ENCODE measurements at places on chromosomes 6 and 20.

GRCh38 chr6:41502917-41503671 is 43.1 kb upstream of the FOXP4 start:
- no peak for DNase-seq

DNA sequence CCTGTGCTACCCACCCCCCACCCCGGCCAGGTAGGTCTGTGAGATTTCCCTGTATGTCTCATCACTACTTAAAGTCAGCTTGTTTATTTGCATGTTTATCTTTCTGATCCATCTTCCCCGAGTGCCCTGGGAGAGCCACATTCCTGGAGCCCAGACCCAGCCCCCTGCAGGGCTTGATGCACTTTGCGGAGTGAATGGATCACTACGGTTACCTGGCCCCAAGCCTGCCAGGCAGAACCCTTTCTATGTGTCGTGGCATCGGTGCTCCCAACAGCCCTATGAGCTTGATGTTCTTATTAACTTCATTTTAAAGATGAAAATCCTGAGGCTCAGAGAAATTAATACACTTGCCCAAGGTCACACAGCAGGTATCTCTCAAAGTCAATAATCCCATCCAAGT is 13.6 kb upstream of the SLCO4A1 start:
- DNase-seq, result no peak

- no peak for DNase-seq
These were observed 1167.7 kb upstream of the ADGRB3 start for GRCh38 chr6:67467341-67467740.

GRCh38 chr6:112382778-112383177 is 35.6 kb downstream of the RFPL4B start:
- no peak for DNase-seq

DNA sequence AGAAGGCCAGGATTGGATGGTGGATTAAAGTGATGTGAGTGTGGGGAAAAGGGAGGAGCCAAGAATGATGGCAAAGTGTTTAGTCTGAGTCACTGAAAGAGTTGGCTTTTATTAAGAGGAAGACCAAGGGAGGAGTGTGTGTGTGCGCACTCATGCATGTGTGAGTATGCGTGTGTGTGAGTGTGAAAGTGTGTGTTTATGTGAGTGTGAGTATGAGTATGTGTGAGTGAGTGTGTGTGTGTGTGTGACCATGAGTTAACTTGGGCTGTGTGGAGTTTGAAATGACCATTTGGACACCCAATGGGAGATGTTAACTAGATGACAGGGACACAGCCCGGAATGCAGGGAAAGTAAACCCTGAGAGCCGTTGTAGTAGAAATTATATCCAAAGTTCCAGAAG is 57.6 kb upstream of the EYA2 start:
- no peak for DNase-seq

GRCh38 chr6:5276581-5276980 is 15.3 kb downstream of the FARS2 start:
- DNase-seq, result no peak

- DNase-seq, result no peak
These were observed 528.9 kb downstream of the MAFB start for GRCh38 chr20:40160097-40160550.

DNA sequence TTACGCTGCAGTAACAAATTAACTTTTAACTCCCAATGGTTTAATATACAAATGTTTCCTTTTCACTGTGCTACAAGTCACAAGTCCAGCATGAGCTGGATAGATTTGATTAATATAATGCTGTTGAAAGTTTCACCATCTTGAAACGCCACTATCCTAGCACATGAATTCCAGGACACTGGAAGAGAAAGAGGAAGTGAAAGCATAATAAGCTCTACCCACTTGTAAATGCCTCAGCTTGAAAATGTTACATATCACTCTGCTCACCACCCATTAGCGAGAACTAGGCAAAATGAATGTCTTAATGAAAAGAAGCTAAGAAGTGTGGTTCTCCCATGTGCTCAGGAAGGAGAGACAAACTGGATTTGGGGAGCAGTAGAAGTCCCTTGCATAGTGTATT is 46.9 kb downstream of the PCSK2 start:
- DNase-seq, result no peak
